ENCODE measurements at places on chromosomes 5 and 9. TPM values are rescaled to one million over a fixed set of nuclear protein-coding genes. Genes with fewer than 3 reads are reported as not detected.

GRCh38 chr5:38404667-38405276, 146.4 kb downstream of the EGFLAM start:
- no peak for DNase-seq

DNA sequence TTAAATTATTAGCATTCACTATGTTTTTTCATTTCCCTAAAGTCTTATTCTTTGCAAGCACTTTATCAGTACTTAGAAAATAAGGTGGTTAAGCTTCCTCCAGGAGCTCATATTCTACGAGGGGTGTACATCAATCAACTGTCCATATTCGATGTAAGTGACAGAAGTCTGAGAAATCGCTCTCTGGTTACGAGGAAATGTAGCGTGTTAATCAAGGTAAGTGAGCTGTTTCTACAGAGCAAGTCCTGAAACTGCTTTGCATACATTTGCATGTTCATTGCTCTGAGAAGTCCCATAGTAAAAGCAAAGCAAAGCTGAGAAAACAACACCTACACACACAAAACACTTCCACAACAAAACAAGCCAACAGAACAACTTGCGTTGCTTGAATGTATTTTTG, 893.9 kb upstream of the DMAC1 start:
- no peak for DNase-seq

DNA sequence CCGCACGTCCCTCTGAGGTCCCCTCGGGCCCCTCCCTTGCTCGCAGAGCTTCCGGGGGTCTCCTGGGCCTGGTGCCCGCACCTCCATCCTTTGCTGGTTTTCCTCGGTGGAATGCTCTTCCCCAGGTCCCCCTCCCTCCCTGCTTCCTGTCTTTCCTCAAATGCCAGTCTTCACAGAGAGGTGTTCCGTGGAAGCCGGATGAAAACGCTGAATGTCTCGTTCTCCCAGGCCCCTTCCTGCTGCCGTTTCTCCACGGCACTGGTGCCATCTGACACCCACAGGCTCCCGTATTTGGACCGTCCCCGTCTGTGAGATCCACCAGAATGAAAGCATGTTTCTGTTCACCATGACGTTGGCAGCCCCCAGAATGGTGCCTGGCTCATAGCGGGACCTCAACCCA, 4.1 kb downstream of the OR2V1 start:
- DNase-seq: no peak

DNA sequence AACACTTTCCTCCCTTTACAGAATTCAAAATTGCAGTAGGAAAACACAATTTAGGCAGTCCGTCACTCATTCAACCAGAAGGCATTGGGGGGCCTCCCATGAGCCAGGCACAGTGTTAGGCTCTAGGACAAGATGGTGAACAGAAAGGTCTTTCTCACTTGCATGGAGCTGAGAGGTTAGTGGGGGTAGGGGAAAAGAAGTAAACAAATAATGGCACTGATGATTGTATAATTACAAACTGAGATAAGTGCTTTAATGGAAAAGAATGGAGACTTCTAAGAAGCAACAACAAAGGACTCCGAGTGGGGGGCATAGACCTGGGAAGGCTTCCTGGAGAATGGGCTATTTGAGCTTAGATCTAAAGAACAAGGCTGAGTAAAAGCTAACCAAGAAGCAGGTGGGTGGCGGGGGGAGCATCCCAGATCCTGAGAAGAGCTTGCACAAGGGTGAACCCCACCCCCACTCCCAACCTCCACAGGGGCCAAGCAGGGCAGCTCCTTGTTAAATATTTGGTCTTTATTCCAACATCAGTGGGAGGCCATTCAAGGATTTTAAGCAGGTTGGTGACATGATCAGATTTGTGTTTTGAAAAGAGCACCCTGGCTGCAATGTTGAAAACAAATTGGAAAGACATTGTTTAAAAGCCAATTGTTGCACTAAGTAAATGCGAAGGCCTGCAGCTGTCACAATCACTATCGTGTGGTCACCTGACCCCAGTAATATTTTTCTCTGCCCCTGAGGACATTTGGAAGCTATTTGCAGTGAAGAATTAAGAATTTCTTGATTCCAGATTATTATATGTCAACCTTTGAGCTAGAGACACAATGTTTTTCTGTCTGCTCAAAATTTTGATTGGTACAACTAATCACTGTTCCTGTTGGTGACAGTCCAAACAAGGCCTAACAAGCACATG, 73.9 kb upstream of the EFNA5 start:
- DNase-seq: no peak

- DNase-seq: no peak
Measured at GRCh38 chr9:135105938-135106491, 18.5 kb downstream of the OLFM1 start.

DNA sequence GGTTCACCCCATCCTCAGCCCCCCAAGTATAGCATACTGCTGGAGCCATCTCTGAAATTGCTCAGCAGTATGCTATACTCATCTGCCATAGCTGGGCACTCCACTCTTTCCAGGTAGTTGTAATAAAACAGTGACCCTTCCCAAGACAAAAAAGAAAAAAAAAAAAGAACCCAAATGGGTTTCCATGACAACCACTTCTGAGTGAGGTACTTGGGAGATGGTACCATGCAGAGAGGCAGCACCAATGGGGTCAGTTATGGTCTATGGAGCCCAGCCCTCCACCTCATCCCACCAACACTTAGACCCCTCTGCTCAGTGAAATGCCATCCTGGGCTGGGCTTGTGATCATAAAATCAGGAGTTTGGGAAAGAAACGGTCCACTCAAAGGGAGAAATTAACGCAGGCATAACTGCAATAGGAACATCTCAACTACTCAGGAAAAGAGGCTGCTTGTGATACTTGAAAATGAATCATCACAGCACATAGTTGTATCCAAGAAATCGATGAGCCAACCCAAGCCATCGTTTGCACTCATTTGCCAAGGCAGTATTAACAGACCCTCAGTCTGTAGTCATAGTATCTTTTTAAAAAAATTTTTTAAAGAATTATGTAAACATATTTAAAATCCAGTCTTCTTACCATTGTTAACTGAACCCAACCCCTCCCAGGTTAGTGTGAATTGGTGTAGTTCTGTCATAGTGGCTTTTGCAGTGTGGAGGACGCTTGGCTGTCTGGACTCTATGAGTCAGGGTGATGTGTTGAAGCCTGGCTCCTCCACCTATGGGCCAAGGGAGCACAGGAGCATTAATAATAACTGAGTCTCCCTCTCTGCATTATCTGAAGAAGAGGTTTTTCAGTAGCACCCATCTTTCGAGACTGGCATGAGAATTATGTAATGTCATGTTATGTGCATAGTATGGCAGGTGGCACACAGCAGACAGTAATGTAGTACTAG, 402.7 kb downstream of the SPOCK1 start:
- no peak for DNase-seq

GRCh38 chr9:93827545-93828330, 127.4 kb downstream of the BARX1 start:
- peak; percentile 89 for DNase-seq

DNA sequence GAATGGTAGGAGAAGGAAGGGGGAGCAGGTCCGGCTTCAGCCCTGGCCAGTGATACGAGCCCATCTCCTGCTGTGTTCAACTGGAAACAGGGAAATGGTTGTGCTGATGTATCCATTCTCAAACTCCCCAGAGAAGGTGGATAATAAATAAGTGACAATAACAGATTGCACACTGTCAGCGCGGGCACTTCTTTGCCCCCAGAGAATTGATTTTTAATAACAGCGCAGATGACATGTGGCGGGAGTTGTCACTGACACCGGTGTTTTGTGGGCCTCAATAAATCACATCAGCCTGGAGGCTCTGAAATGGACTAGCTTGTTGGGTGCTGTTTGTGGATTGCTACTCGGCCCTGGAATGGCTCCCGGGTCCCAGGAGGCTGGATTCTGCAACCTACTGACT, 141.4 kb upstream of the PANK3 start:
- no peak for DNase-seq

- DNase-seq: no peak
Measured at GRCh38 chr5:147751156-147751830, 31.2 kb downstream of the JAKMIP2 start.

- no peak for DNase-seq
Measured at GRCh38 chr5:162444129-162444762, 376.7 kb downstream of the GABRG2 start.

DNA sequence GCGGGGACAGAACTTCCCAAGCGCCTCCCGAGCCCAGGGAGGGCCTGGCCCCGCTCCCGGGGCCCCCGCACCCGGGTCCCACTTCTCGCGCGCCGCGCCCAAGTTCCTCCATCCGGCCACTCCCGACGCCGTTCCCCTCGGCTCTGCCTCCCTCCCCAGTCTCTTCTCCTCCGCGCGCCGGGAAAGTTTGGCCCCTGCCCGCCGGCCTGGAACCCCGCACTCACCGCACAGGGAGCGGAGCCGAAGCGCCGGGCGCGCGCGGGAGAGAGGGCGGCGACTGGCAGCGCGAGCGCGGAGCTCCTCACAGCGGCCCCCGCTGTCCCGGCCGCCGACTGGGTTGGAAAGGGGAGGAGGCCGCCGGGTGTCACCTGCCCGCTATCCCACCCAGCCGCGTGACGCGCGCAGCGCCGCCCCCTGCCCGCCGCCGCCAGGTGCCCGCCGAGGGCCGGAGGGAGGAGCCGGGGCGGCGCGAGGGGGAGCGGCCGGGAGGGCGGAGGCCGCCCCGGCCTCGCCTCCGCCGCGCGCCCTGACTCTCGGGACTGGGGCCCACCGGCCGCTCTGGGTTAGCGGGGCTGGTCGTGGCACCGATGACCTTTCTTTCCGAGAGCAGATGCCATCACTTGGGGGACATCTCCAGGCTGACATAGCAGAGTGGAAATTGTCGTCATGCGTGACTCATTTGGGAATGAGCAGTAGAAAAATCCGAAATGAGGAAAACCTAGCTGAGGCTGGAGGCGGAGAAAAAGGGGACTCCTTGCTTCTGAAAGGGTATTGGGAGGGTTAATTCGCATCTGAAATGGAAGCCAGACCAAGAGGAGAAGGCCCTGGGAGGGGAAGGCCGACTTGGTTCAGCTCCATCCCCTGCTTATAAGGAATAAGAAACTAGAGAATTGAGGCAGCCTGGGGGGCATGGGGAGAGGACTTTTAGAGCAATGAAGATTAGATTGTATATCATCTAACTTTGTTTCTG, at the start of gene ELOVL7:
Gene ELOVL7 (minus strand): TSS at position 334 of the 970 bp plus-strand sequence. CDS start 56,872 bp downstream, outside the sequence.
- DNase-seq: no peak

PCDHGA2 gene
- 3.7 TPM for total RNA-seq

DNA sequence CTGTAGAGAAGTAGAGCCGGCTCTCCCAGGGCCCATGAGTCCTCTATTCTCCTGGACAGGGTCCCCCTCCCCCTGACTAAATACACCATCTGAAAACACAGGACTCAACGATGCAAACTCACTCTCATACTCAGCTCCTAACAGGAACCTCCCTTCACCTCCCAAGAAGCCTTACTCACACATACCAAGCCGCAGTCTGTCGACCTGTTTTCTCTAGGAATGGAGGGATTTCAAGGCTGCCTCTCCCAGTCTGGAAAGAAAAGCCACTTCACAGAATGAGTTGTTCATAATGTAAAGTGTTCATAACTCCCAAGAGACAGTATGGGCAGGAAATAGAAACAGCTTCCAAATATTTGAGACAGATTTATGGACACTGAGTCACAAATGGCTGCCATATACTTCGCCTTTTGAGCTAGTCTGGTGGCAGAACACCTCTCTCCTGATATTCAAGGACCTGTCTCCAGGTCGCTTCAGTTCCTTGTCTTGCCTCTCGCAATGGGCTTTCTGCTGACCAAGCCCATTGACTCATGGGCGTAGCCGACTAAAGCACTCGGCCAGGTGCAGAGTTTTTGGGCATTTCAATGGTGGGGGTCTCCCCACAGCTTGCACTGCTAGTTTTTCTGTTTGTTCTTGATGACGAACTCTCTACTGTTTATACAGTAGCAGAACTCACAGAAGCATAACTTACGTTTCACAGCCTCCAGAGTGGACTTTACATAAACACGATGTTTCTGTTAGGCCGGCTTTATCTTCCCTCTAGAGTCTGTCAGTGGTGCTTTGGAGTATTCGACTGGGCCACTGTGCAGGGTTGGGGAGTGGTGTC, 25.0 kb upstream of the IL17B start:
- no peak for DNase-seq

DNA sequence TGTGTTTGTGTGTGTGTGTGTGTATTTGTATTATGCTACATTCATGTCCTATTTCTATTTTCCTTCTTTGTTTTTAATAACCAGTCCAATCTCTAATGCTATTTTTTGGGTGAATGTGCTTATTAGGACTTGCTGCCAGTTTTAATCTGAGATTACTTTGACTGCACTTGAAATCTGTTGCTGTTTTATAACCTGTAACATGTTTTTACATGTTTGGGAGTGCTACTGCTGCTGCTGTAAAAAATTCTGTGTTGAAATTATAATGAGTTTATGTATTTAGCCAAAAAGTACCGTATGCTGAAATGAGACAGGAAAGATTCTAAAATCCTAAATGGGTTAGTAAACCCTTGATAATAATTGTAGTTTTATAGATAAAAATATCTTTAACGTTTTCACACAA, 104.7 kb upstream of the SSBP2 start:
- no peak for DNase-seq

PCDHA9 gene
- total RNA-seq: 0.22 TPM

DNA sequence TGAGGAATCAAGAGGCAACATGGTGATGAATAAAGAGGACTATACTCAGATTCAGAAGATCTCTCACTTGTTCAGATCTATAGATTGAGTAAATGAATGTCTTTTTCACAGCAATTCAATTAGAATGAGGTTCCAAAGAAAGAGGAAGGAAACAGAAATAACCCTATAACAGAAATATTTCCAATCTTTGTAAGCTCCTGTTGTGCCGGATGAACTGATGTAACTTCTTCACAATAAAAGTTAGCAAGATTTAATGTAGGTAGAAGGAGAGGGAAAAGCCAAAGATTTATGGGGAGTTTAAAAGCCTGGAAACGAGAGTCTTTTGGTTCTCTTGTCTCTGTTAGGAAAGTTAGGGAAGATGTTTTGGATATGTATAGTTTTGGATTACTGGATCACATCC, 92.1 kb downstream of the PBX3 start:
- no peak for DNase-seq

DNA sequence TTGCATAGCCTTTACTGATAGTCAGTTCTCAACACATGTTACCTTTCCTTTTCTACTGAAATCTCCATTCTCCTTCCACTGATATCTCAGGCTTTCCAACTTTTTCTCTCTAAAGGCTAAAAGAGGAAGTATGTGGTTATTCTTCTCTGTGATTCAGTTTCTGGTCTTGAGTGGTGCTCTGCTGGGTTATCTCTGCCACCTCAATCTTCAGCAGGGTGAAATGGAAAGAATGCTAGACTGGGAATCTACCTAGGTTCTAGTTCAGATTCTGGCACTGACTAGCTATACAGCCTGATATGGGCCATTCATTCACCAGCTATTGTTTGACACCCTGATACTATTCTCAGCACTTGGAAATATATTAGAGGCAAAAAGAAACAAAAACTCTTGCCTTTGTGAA, 124.9 kb upstream of the GRIA1 start:
- no peak for DNase-seq

ACTBL2 gene
- not detected for total RNA-seq

DNA sequence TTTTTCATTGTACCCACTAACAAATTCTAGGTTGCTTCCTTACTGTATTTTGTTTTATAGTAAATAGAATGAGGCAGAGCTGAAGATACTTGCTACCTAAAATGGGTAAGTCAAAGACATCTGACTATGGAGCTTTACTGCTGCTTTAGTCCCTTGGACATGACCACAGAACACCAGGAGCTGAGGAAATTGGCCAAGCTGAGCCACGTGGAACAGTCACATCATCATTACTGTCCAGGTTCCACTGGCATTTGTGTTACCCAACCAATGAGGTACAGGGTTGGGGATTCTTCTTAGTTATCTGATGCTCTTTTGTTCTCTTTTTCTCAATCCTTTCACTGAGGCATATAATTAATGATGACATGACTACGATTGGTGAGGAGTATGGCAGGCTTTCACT, 47.1 kb downstream of the SSBP2 start:
- no peak for DNase-seq

GRCh38 chr5:67880876-67881275, 334.7 kb upstream of the PIK3R1 start:
- DNase-seq: no peak

- DNase-seq: no peak
Measured at GRCh38 chr9:79268806-79269205, 303.0 kb upstream of the TLE4 start.

Measured in mesenteric fat pad (tissue), 1 donor.